ENCODE measurements at places on chromosomes 5 and 9.

- DNase-seq: peak; percentile 76
Observed at GRCh38 chr5:34043099-34043876, at the start of gene C1QTNF3. Gene C1QTNF3 (minus strand): TSS chr5:34043213. CDS start chr5:34043125, 88 bp downstream.

DNA sequence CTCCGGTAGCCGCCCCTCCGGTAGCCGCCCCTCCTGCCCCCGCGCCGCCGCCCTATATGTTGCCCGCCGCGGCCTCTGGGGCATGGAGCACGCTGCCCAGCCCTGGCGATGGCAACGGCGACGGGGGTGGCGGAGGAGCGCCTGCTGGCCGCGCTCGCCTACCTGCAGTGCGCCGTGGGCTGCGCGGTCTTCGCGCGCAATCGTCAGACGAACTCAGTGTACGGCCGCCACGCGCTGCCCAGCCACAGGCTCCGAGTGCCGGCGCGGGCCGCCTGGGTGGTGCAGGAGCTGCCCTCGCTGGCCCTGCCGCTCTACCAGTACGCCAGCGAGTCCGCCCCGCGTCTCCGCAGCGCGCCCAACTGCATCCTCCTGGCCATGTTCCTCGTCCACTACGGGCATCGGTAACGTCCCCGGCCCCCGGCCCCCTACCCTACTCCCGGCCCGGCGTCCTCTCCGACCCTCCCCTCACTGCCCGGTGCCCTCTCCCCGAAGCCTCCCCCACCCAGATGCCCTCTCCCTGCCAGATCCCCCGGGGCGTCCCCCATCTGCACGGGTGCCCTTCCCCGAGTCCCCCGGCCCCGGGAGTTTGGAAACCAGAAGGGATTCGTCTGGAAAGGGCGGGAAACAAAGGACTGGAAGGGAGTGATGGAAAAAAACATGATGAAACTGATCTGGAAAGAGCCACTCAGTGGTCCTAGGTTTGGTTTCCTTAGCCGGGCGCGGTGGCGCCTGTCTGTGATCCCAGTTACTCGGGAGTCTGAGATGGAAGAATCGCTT, 417 bp downstream of the SRD5A1 start:
- no peak for DNase-seq

DNA sequence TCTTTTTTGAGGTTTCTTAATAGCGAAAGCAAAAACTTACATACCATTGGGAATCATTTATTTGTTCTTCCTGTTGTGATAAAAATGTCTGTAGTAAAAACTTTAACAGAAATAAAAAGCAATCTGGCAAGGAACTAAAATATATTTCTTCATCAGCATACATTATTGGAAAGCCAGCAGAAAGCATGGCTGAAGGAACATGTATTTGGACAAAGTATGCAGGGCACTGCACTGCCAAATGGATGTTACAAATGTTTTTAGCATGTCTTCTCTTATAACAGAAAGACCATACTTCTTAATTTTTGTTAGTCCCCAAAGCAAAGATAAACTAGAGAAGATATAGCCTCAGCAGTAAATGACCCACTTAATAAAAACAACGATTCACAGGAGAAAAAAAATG, 80.5 kb downstream of the SMIM15 start:
- no peak for DNase-seq

GRCh38 chr9:31372799-31373587, 1011.5 kb upstream of the ACO1 start:
- DNase-seq: no peak

DNA sequence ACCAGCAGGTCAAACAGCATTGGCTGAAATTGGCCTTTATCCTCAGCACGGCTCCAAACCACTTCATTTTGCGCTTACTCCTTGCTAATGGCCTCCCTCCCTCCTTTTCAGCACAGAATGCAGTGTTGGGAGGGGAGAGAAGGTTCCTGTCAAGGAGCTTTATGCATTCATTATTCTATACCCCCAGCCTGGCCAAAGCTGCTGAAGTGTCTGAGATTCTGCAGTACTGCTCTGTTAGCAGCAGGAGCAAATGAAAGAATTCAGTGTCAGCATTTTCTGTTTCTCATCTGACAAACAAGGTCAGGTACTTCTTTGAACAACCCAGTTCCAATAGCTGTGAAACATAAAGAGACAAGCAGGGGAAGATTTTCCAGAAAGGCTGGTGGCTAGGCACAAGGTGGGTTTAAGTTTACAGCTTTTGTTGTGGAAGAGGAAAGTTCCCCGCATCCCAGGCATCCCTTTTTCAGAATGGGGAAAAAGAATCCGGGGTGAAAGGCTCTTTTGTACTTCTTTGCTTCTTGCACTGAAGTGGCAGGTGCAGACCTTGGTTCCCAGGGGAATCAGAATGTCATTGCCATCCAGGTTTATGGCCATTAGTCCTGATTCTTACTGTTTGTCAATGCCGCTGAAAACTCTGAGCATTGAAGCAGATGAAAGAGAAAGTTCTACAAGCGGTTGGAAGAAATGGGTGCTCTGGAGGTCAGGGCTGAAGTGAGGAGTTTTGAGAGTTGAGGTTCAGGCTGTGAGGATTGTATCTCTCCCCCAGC, 109.3 kb upstream of the APC start:
- DNase-seq: no peak

DNA sequence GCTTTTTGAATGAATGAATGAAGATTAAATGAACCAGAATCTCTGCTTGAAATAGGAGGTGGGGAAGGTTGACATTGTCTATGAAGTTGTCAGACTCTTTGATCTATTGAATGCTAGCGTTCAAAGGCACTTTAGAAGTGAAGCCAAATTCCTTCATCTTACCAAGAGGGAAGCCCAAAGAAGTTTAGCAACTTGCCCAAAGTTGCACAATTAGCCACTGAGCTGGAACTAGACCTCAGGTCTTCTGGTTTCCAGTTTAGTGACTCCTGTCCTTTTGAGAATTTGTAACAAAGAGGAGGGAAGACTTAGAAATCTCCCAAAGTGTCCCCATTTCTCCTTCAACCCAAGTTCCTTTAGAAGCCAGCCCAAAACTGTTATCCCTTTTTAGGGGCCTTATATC, 20.7 kb upstream of the SLC1A3 start:
- peak; percentile 25 for DNase-seq

DNA sequence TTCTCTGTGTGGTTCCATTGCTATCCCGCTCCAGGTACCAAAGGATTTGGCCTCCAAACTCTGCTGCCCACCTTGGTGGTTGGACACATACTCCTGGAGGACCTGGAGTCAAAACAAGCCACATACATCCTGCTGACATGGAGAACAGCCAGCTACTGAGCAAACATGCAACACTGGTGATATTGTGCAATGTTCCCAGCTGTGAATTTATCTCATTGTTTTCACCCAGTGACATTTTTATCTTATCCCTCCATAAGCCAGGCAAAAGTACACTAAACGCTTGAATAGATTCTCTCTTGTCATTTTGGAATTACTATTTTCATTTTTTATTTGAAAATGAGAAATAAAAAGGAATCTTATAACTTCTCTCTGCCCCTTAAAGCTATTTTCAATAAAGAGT, 11.1 kb upstream of the CTSL start:
- peak; percentile 93 for DNase-seq

GRCh38 chr5:150036513-150036912, 36.0 kb downstream of the HMGXB3 start:
- DNase-seq: peak; percentile 96

- no peak for DNase-seq
Observed at GRCh38 chr5:157772127-157772526, 28.6 kb downstream of the LSM11 start.

DNA sequence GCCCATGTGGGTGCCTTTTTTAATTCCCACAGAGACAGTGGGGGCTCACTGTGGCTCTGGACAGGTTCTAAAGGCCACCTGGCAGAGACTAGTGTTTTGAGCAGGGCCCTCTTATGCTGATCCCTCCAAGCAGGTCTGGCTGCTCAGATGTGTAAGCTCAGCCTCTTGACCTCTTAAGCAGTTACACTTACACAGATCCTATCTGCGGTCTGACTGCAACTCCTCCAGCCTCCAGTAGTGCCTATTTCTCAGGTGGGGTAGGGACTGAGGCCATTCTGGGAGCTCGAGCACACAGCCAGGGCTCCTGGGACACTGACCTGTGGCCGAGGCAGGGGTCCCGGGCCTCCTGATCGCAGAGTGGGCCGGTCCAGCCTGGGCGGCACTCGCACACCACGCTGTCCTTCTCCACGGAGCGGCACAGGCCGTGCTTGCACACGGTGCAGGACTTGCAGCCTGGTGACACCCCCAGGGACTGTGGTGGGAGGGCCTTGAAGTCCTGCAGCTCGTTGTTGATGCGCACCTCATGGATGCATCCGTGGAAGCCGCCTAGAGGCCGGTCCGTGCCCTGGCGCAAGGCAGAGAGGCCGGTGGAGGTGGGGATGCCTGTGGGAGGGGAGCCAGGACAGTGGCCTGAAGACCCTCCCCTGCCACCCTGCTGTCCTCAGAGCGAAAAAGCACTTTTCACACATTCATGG, 91.9 kb upstream of the PANK3 start:
- no peak for DNase-seq

GRCh38 chr5:102306121-102306520, 10.0 kb upstream of the SLCO4C1 start:
- DNase-seq: no peak

DNA sequence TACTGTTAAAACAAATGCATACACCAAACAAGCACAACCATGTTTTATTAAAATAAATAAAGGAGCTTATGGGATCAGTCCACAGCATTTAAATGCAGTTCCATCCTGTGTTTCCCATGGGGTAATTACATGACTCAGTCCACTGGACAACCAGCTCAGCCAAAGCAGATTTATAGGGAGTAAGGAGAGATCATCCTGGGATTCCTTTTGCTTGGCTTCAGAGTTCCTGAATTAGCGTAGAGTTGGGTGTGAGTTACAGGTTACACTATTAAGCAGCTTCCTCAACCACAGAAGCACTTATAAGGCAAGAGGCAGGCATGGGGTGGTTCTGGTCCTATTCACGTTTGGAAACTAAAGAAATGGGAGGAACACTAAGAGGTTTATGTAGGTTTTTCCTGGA, 381.1 kb upstream of the ACTBL2 start:
- peak; percentile 76 for DNase-seq

DNA sequence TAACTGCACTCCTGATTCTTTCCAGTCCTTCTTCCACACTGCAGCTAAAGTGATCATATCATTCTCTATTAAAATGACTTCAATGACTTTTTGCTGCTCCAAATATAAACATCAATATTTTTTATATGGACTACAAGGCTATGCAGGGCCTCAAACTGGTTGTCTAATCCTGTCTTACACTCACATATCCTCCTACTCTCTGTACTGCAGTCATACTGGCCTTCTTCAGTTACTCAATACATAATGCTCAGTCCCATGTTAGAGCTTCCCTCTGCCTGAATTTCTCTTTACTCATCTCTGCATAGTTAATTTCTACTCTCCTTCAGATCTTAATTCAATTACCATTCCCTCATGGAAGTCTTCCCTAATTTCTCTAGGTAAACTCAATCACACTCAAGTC, 3.4 kb downstream of the MEIKIN start:
- no peak for DNase-seq

GRCh38 chr5:80754900-80755299, 100.1 kb upstream of the DHFR start:
- no peak for DNase-seq

- DNase-seq: no peak
Observed at GRCh38 chr5:171975877-171976667, 30.4 kb downstream of the FBXW11 start.

- DNase-seq: no peak
Observed at GRCh38 chr5:134148316-134148715, 28.4 kb downstream of the SKP1 start.

GRCh38 chr9:131748411-131748955, 8.6 kb upstream of the RAPGEF1 start:
- DNase-seq: no peak

DNA sequence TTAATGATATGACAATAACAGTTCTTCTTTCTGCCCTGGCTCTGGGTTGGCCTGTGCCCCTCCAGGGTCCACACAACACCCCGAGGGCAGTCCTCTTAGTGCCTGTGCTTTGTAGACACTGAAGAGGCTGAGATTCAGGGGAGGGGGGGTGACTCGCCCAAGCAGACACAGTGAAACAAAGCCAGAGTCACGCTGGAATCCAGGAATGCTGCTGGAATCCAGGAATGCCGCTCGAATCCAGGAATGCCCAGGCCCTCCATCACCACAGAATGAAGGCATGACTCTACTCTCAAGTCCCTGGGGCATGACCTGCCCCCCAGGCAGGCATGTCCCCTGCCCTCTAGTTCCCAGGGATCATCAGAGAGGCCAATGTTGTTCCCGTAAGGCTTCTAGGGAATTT, 73.1 kb downstream of the LRSAM1 start:
- DNase-seq: peak; percentile 88

- no peak for DNase-seq
Observed at GRCh38 chr5:124102486-124102885, 590.5 kb downstream of the CSNK1G3 start.

GRCh38 chr5:61802456-61802855, 470.4 kb downstream of the ZSWIM6 start:
- no peak for DNase-seq

All from AG10803 (cell line).